ENCODE measurements at places on chromosomes 2 and 18.

GRCh38 chr2:83224591-83225200, 1234.4 kb downstream of the SUCLG1 start:
- DNase-seq, result no peak

- no peak for DNase-seq
These were observed 40.6 kb downstream of the GREB1 start for GRCh38 chr2:11574176-11575046.

- no peak for DNase-seq
These were observed 36.2 kb downstream of the HJURP start for GRCh38 chr2:233817995-233818638.

DNA sequence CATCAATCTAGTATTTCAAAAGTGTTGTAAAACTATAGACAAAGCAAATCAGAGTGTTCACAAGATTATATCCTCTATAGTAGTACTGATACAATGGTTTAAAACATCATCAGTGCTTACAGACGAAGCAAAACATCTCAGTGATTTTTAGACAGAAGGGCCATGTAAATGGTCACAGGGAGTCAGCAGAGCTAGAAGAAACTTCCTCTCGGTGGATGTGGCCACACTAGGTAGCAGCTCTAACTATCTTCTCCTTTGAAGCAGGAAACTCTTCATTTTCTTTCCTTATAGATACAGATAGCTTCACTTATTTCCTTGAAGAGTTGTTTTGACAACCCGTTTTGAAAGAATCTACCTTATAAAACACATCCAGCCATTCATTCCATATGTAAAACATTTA, 80.4 kb upstream of the CD226 start:
- no peak for DNase-seq

Measured in stimulated activated CD4-positive, alpha-beta T cell treated with anti-CD3 and anti-CD28 coated beads, Interleukin-1b, Interleukin-23, amount 100 ng/mL, for 48 hours (primary cell).